Activated CD8-positive, alpha-beta T cell treated with anti-CD3 and anti-CD28 coated beads for 36 hours (primary cell): ENCODE measurements at places on chromosomes 16 and 17.

DNA sequence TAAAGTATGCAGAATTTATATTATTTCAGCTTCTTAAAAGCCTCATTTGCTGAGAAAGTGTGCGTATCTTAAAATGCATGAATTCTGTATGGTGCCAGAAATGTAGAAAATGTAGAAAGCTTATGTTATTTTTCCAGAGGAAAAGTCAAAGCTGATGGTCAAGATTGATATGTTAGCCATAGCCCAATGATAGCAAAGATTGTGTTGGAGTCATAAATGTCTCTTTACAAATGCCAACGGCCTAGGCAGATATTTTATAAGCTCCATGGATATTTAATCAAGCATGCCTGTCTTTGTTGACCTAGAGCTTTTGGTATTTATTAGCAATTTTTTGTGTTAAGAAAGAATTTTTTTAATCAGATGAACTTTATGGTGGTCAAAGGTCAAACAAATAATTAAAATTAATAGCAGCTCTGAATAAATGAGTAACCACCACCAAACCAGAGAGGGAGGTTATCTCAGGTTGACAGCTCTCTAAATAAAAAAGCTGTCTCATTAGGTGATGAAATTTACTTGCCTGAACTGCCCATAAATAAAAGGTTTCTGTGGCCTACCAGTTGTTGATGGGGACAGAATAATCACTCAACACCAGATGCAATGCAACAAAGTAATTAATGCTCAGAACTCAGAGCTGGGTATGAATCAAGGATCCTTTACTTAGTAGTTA is 28.5 kb downstream of the CLEC3A start:
- no peak for DNase-seq
- no peaks in the 10 kb centered on the region for H3K4me1 ChIP-seq
- no peaks in the 10 kb centered on the region for H3K36me3 ChIP-seq
- no peak overlapping the region for H3K27ac ChIP-seq
- peaks cover 15% of the 10 kb centered on the region for H3K27me3 ChIP-seq
- no peak overlapping the region for H3K4me3 ChIP-seq

DNA sequence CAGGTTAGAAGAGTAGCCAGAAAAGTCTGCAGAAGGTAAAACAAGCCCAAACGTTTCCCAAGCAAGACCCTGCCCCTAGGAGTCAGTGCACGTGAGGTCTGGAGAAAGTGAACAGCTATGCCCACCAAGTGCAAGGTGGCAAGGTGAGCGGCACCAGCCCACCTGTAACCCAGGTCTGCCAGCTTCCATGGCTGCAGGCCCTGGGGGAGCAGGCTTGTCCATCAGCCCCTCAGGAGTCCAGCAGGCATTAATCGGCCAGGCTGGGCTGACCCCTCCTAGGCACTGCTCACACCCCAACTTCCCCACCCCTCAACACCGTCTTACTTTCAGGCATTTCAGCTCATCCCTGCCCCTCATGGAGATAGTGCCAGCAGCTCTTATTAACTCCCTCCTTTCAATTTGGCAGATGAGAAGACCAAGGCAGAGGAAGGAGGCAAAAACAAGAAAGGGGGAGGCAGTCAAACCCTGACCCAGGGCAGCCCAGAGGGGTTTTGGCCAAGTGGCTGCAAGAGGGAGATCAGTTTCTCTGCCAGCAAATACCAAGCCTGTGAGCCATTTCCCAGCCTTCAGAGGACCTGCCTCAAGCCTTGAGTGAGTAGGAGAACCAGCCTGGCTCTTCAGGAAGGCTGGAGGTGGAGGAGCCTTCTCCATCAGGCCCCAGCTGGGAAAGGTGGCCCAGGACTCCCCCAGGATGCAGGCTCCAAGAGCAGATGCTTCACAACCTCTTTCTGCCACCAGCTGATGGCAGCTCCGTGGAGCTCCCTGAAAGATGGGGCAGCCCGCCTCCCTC is 14.7 kb downstream of the BEAN1 start:
- H3K27ac ChIP-seq = no peak overlapping the region
- no peak for DNase-seq
- H3K4me3 ChIP-seq = no peak overlapping the region
- H3K36me3 ChIP-seq = no peaks in the 10 kb centered on the region

GRCh38 chr16:67902831-67903230 is 9.8 kb downstream of the PSKH1 start:
- no peak for DNase-seq
- peak overlapping the region; percentile 3 for H3K27ac ChIP-seq
- H3K36me3 ChIP-seq = no peaks in the 10 kb centered on the region
- no peaks in the 10 kb centered on the region for H3K27me3 ChIP-seq
- H3K4me3 ChIP-seq = no peak overlapping the region

- no peak for DNase-seq
- H3K4me1 ChIP-seq = peaks cover 95% of the 10 kb centered on the region
- no peaks in the 10 kb centered on the region for H3K27me3 ChIP-seq
- no peak overlapping the region for H3K4me3 ChIP-seq
- no peak overlapping the region for H3K27ac ChIP-seq
Measured at GRCh38 chr16:89320782-89321501, 103.4 kb downstream of the ZNF778 start.

DNA sequence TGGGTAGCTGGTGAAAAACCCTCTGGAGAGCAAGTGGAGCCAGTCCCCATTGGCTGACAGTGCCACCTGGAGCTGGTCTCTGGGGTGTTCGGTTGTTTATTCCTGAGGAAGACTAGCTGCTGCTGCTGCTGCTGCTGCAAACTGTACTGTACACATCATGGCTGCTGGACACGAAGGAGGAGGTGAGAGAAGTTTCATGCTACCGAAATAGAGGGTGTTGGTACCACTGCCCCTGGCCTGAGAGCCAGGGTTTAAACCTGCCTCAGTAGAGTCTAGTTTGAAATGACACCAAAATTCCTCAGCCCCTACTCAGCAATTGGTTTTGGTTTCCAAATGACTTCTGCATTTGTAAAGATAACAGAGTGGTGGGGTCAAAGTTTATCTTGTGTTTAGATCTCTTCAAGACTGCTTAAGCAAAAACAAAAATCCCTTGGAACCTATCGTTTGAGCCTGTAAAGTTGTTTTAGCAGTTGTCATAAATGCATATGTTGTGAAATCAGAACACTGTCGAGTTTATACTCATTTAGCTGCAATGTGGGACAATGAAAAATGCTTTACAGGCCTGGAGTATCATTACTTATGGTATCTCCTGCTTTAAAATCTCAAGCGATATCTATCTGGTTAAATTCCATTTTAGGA is 40.8 kb downstream of the CYB5B start:
- peaks cover 60% of the 10 kb centered on the region for H3K4me1 ChIP-seq
- H3K27me3 ChIP-seq = no peaks in the 10 kb centered on the region
- peaks cover 29% of the 10 kb centered on the region for H3K36me3 ChIP-seq
- DNase-seq = peak; percentile 29

- peaks cover 9% of the 10 kb centered on the region for H3K4me1 ChIP-seq
- H3K4me3 ChIP-seq = no peak overlapping the region
- peak overlapping the region; percentile 55 for H3K27ac ChIP-seq
- peaks cover 18% of the 10 kb centered on the region for H3K36me3 ChIP-seq
- DNase-seq = peak; percentile 70
Measured at GRCh38 chr17:7885367-7886226, 3.0 kb upstream of the CHD3 start.

DNA sequence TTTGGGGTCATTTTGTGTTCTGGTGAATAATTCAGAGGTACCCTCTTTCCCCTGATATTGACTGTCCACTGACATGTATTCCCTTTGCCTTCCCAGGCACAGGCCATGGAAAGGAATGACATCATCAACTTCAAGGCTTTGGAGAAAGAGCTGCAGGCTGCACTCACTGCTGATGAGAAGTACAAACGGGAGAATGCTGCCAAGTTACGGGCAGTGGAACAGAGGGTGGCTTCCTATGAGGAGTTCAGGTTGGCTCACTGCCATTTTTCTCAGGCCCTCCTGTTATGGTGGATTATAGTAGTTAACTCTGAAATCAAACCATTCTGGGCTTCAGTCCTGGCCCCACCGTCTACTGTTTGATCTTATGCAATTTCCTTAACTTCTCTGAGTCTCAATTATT is 1.6 kb upstream of the EFTUD2 start:
- H3K27me3 ChIP-seq = no peaks in the 10 kb centered on the region
- H3K4me1 ChIP-seq = peaks cover 19% of the 10 kb centered on the region
- peaks cover 8% of the 10 kb centered on the region for H3K36me3 ChIP-seq
- no peak overlapping the region for H3K27ac ChIP-seq
- no peak overlapping the region for H3K4me3 ChIP-seq
- no peak for DNase-seq

DNA sequence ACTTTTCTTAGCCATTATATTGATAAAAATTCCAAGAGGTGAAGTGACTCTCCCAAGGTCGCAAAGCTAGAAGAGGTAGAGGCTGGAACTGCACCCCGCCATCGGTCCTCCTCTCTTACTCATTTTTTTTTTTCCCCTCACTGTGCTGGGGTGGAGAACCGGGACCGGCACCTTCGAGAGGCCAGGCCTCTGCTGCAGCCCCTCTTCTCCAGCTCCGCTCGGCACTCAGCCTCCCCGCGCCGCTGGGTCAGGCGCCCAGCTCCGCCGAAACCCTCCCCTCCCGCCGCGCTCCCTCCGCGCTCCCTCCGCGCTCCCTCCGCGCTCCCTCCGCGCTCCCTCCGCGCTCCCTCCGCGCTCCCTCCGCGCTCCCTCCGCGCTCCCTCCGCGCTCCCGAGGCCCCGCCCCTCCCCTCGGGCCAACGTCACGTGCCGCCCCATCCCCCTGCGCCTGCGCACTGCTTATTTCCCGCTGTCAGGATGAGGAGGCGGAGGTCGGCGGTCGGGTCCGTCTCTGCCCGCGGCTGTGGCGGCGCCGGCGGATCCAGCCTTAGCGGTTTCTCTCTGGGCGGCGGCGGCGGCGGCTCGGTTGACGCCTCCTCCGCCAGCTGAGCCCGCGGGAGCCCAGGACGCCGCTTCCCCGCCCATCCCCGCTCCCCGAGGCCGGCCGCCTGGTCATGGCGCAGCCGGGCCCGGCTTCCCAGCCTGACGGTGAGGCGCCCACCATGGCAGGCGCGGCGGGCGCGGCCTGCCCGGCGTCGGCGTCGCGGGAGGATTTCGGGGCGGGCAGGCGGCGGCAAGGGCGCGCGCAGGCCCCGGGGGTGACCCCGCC is at the start of gene RABEP1:
Gene RABEP1, plus strand, starts transcription at position 471 of the 828 bp plus-strand sequence. Its CDS starts 203 bp downstream, at position 674.
- peaks cover 20% of the 10 kb centered on the region for H3K36me3 ChIP-seq
- DNase-seq = peak; percentile 91
- no peaks in the 10 kb centered on the region for H3K27me3 ChIP-seq
- H3K27ac ChIP-seq = peak within 1 kb of the TSS; percentile 92
